ENCODE measurements at places on chromosomes 11 and 22.

DNA sequence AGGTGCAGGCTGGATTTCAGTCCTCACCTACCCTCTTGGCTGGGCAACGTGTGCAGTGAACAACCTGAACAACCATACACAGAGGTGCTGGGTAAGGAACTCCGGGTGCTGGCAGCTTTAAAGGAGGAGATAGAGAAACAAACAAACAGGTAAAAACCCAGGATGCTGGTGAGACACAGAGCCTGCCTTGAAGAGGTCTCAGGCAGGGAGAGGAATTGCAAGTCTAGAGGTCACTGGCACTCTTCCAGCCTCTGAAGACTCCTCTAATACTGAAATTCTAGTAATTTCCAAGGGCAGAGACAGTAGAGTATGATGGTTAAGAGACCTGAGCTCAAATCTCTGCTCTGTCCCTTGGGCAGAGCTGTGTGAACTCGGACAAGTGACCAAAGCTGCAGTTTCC is 192.5 kb downstream of the CEP164 start:
- DNase-seq, result no peak

GRCh38 chr22:35334004-35334403 is 34.3 kb downstream of the TOM1 start:
- no peak for DNase-seq

DNA sequence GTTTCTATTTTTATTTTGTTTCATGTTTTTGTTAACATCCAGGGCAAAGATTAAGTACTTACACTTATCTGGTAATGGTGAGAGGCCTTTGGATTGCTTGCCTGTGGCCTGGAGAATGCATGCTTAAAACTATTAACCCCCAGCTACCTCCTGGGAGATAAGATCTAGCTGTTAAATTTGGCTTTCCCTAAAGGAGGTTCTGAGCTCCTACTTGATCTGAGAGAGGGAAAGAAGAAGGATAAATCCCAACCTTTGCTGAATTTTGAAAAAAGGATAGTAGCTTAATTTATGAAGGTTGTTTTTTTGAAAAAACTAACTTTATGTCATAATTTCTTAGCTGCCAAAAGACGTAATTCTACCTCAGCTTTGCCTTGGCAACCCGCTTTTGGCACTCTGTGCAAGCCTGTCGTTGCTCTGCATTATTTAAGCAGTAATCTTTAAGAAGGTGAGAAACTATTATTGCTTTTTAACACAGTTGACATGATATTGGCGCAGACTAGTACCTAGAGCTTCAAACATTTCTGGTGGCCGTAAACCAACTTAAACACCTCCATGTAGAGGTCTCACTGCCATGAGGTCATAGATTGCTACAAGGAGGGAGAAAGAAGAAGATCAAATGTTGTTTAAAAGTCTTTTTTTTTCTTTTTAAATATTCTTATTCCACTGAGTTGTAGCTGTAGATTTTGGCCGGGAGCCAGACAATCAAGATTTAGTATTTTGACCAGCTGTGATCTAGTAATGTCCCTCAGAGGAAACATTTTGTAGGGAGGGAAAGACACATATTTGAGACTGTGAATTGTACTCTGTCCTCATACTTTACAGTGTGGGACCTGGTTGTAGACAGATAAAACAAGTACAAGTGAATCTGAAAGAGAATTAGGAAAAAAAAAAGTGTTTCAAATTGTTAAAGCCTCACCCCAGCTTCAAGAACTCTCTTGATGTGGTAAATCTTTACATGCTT is 74.4 kb downstream of the WNT11 start:
- no peak for DNase-seq

GRCh38 chr11:99934008-99934407 is 753.1 kb upstream of the ARHGAP42 start:
- DNase-seq, result no peak

- no peak for DNase-seq
Measured at GRCh38 chr11:73965076-73965763, 14.4 kb downstream of the DNAJB13 start.

GRCh38 chr11:118353084-118353710 is 6.2 kb upstream of the UBE4A start:
- no peak for DNase-seq

DNA sequence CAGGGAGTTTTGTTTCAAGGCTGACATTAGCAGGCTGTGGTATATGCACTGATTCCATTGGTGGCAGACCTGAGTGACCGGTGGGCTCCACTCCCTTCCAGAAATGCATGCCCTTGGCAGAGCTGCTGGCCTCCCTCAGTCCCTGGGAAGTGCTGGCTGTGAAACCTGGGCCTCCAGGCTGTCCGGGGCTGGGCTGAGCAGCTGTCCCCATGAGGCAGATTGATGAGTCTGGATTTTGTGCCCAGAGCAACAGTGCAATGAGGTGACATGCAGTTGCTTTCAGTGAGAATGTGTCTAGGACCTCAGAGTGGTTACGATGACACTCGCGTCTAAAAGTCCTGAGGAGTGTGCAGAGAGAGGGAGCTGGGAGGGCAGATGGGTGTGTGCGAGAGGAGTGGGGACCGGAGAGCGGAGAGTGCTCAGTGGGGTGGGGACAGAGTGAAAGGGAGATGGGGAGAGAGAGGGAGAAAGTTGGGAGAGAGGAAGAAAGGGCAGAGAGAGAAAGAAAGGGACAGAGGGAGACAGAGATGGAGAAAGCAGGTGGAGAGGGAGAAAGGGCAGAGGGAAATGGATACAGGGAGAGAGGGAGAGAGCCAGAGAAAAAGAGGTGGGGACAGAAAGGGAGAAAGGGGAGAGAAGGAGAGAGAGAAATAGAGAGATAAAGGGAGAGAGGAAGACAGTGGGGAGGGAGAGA is 978.3 kb downstream of the BRD1 start:
- DNase-seq, result no peak

DNA sequence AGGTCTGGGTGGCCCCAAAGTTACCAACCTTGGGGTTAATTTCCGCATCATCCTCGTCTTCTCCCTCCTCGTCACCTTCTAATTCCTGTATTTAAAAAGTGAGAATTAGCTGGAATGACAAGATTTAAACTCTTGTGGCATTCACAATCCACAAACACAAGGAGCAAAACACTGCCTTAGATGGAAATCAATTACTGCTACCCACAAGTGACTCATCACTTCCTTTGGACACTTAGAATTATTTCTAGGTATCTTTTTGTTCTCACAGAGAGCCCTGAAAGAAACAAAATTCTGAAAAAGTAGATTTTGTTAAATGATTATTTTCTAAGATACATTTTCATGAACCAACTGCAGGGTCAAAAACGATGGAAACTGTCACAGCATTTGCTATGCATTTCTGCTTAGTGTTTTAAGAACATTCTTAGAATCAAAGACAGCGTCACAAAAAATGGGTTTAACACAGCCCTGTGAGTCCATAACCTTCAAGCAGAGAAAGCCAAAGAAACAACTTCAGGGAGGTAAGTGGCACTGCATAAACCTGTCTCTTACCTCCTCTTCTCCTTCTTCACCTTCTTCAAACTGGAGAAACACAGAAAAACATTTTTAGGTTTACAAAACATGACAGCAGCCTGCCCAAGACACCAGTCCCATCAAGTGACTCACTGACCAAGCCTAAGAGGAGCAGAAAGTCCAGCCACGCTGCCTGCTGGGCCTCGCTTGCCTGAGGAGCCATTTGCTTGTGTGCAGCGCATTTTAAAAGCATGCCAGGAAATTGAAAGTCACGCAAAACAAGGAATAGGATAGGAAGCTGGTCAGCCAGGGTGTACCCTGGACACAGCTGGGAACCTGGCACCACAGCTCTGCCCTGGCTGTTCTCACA is 22.3 kb upstream of the PHLDA2 start:
- no peak for DNase-seq

- no peak for DNase-seq
Measured at GRCh38 chr22:28143961-28144745, 225.1 kb upstream of the PITPNB start.

GRCh38 chr11:122159861-122160260 is 43.8 kb upstream of the BLID start:
- DNase-seq, result no peak

DNA sequence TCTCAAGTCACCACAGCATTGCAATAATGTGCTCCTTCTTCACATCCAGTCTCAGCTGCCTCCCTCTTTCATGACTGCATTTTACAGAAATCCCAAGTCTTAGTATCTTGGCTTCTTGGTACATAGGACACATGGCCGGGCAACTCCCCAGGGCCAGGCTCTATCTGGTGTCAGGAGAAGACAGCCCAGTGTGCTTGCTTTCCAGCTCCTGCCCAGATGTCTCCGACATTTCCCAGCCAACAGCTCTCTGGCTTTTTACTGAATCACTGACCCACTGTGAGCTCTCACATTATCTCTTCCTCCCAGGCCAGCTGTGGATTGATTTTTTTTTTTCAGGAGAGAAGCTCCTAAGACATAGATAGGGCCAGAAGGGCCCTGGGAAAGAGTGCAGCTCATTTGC is 346.0 kb upstream of the C11orf87 start:
- DNase-seq, result no peak

DNA sequence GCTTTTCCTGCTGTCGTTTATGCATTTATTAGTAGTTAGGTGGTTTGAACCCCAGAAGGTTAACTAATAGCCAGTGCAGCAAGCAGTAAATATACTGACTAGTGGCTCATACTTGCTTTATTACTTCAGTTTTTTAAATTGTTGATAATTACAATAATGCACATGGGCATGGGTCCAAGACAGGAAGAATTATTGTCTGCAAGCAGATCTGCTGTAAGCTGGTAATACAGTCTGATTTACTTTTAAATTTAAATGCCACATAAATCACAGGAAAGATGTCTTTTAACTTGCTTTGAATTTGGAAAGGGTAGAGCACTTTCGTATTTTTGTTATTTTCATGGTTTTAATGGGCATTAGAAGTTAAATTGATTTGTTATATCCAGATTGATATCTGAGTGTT is 27.1 kb downstream of the APLP2 start:
- DNase-seq, result no peak

GRCh38 chr22:21624880-21625791 is 4.7 kb downstream of the YDJC start:
- no peak for DNase-seq

GRCh38 chr11:26073646-26074045 is 258.3 kb upstream of the ANO3 start:
- no peak for DNase-seq

DNA sequence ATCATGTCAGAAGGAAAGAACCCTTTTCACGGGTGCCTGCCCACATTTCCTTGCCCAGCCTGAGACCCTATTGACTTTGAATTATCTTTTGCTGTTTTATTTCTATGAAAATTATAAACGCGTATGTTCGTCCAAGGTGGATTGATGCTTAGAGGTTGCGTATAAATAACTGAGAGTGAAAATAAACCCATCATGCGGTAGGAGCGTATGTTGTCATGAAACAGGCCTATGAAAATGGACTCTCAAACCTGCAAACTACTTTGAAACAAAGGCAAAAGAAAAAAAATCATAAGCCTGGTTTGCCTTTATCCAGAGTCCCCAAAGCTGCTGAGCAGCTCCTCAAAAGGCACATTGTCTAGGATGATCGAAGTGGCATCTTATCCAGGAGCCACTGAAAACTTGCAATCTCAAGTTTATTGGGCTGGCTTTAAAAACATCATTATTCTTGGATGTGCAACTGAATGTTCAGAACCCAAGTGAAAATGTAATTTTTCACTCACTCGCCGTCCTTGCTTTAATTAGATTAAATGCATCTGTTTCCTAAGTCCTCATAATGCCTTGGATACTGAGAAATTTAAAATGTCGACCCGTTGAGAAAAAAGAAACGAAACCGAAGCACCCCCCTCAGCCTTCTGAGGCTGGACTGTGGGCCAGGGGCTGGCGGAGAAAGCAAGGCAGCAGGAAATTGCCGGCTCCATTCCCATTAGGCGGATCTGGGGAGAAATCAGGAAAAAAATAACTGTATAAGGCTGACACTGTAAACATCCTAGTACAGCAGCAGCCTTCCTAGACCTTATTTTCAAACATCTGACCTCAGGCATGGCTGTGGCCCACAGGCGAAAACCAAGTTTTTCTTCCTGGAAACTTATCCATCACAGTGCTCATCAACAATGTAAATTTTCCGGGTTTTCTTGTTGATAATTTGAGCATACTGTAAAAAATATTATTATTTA is 82.9 kb upstream of the PPARA start:
- DNase-seq, result peak; percentile 5

DNA sequence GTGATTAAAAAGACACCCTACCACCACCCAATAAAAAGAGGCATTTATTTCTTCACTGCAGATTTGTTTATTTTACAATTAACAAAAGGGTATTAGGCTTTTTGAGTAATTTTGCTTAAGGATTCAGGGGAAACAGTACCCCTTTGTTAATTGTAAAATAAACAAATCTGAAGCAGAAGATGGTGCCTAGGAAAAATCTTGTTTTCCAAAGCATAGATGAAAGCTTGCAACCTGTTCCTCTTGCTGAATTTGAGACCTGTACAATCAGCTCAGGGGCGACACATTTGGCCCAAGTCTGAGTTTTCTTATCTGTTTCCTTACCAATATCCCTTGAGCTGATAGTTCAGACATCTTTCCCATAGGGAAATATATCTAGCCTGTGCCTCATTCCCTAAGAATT is 171.9 kb downstream of the GRIA4 start:
- DNase-seq, result no peak

DNA sequence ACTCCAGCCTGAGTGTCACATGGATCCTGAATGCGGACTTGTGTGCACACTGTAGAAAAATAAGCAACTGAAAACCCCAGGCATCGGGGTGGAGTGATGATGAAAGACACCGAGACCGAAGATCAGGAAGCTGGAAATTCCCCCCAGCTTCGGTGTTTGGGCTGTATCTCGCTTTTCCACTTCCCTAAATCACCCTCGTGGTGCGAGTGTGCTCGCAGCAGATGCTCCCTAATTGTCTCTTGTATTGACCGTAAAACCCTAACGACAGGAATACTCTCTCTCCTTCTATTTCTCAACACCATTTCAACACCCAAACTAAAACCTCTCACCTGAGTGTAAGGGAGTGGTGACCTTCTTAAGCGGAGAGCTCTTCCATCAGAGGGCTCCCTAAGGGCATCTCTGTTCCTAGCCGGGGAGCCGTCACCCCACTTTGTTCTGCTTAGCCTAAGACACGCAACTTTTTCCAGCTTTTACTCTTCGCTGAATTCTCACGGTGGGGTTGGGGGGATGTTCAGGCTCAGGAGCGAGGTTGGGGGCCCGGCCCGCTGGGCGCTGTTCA is 635 bp upstream of the GRK3 start:
- no peak for DNase-seq

All from WTC11 (cell line).